Fibroblast of skin of right quadriceps (primary cell): ENCODE measurements at places on chromosomes 12 and 14.

- peak; percentile 53 for DNase-seq
These were observed 42.7 kb upstream of the FLRT2 start for GRCh38 chr14:85487215-85487614.

DNA sequence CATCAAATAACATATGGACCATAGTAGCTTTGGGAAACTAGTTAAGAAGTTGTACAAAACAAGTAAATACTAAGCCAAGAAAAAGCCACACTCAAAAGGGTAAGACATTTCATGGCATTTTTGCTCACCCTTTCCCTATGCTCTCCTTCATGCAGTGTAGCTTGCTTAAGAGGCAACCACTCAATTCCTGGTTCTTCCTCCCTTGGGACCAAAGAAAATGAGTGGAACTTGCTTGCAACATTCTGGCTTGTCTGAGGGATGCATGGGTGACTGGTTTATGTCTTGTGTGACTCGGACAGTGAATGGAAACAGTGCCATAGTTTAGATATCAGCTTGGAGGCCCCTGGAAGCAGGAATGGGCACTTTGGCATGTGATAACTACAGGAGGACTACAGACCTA lies 252.0 kb upstream of the ARID2 start:
- peak; percentile 15 for DNase-seq

GRCh38 chr12:109589691-109590245 lies 16.2 kb downstream of the MVK start:
- DNase-seq, result no peak

DNA sequence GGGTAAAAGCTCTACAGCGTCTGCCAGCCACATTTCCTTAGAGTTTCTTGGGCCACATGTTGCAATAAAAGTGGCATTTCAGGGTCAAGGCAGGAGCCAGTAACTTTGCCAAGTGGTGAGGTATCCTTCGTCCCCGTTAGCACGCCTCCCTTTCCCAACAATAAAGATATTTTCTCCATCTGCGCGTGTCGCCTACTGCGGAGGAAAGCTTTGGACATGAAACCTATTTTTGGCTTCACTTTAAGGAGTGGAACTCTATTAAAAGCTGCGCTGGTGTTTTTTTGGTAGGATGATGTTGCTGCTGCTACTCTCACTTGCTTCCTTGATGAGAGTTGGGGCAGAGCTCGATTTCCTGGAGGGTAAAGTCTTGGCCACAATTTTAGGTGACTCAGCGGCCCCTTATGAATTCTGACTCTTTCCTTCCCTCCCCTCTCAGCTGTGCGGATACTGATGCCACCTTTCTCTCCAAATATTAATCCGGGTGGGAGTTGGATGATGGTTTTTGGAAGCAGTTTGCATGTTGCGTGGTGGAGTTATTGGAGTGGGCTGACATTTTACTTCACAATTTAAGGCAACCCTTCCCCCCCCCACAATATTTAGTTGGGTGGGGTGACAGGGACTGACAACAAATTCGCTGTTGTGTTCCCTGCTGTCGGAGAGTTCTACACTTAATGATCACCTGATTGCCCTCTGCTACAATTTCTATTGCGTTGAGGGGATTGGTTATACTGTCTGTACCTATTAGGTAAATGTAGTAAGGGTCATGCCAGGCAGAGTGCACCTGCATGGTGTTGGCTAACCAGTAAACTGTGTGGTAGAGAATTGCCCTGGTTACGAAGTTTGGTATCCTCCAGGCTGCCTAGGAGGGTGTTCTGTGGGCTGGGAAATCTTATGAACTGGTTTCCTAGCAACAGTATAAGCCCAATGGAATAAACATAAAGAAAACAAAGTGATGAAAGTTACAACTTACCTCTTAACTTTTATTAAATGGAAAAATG lies 1.1 kb downstream of the CCDC91 start:
- peak; percentile 52 for DNase-seq

DNA sequence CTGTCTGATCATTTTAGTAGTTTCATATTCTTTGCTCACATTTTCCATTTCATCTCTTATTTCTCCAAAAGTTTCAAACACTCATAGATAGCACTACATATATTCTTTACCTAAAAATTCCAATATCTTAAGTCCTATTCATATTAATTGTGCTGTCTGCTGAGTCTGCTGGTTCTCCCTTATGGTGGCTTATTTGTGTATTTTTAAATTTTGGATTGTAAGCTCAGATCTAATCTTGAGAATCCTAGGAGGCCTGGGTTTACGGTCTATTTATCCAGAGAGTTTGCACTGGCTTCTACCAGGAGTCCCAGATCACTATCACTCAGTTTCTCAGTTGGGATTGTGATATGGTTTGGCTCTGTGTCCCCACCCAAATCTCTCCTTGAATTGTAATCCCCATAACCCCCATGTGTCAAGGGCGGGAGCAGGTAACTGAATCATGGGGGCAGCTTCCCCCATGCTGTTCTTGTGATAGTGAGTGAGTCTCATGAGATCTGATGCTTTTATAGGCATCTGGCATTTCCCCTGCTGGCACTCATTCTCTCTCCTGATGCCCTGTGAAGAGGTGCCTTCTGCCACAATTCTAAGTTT lies 10.2 kb downstream of the NT5DC3 start:
- DNase-seq, result no peak

- no peak for DNase-seq
These were observed 17.2 kb upstream of the CDK2AP1 start for GRCh38 chr12:123288751-123289346.

DNA sequence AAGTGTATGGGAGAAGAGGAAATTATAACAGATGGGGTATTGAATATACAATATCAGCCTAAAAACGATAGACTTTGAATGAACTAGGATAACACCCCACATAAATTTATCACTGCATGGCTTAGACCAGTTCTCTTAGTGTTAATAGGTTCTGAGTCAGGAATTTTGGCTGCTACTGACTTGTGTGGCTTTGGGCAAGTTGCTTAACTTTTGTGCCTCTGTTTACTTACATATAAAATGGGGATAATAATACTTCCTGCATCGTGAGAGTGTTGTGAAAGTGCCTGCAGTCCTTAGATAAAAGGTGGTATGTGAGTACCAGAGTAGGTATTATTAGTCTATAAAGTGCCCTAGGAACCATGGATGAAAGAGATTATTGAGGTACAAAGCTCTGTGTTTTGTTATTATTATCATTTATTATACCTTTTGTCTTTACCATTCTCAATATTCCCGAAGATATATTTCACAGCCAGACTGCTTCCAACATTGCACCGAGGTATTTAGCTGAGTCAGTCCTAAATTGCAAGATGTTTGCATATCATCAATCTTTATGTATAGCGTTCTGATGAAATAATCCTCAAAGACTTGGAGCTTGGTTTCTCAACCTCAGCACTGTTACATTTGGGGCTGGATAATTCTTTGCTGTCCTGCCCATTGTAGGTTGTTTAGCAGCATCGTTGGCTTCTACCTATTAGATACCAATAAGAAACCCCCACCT lies 2.3 kb upstream of the PAWR start:
- peak; percentile 71 for DNase-seq

GRCh38 chr12:70774055-70774454 lies 136.8 kb upstream of the PTPRB start:
- peak; percentile 77 for DNase-seq

DNA sequence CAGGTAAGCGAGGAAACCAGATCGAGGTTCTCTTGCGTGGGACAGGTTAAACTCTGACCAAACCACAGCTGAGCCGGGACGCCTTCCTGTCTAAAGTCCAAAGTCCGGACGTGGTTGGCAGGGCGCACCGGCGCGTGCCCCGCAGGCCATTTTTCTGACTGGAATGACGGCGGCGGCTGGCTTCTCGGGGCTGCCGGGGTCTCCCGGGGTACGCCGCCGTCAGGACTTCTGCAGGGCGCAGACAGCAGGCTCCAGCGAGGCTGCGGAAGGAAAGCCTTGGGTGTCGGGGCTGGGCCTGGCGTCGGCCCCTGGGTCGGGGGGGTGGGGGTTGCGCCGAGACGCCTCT lies 32.8 kb downstream of the MIA2 start:
- DNase-seq, result no peak

DNA sequence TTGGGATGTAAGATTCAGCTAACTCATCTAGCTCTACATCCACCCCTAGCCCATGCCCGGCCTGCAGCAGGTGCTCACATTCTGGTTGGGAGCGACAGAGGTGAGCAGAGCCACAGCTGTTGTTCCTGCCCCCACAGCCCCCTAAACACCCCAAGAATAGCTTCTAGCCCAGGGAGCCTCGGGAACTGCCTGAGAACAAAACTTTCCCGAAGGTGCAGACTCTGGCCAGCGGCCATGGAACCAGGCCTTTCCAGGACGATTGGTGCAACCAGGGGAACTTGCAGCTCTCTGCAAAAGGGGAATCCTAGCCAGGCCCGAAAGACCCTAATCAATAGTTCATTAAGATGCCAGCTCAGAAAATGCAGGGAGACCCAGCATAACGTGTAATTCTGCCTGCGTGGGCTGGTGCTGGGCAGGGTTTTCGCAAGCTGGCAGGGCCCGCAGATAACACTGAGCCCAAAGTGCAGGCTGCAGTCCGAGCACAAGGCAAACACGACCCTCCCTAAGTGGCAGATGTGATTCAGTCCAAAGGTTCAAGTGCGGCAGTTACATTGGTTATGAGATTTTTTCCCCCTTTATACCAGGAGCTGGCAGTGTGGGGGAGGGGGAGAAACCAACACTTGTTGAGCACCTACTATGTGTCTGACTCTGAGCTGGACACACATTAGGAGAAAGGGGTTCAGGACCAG lies 122.5 kb upstream of the MAP1LC3B2 start:
- DNase-seq, result no peak

GRCh38 chr12:92334552-92334951 lies 188.9 kb upstream of the BTG1 start:
- no peak for DNase-seq

GRCh38 chr12:125159702-125160101 lies 94.5 kb downstream of the AACS start:
- no peak for DNase-seq

DNA sequence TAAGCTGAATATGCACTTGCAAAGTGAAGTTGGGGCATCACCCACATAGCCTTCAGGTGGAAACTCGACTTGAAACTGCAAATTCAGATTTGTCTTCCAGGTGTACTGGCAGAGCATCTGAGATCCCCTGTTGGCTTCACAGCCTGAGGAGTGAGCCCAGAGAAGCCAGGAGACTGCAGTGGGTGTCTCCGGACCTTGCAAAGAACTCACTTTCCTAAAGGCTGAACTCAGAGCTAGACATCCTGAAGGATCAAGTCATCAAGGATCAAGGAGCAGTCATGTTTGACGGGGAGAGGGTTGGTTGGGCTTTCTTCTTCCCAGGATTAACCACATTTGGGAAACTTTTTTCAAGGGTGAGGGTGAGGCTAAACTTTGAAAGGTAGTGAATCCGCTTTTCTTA lies 9.1 kb upstream of the HOXC13 start:
- DNase-seq, result no peak

DNA sequence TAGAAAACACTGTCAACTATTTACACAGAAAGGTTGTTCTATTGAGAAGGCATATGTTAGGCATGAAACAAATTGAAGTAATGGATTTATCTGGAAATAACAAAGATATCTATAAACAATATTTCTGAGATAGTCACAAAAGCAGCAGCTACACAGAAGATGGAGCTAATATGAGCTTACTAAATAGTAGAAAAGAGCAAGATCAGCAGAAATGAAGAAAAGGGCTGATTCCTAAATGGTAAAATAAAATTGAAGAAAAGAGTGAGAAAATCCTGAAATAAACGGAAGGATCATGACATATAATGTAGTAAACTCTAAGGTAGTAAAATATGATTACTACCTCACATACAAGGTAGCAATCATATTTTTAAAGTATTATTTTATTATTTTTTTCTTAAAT lies 1263.9 kb downstream of the FSCB start:
- DNase-seq, result no peak

DNA sequence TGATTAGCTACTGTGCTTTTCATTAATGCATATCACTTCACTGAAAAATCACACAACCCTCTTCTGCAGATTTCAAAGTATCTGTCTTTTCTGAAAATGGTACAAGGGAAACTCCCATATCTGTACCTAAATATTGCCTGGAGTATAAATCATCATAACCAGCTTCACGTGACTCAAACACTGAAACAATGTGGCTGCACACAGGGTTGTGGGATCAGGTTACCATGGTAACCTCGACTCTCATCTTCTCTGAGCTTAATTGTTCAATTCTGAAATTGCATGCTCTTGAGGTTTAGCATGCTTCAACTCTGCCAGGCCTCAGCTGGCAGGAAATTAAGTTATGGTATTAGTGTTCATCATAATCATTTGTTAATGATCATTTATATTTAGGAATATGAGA lies 77.5 kb upstream of the CPSF6 start:
- DNase-seq, result peak; percentile 6

DNA sequence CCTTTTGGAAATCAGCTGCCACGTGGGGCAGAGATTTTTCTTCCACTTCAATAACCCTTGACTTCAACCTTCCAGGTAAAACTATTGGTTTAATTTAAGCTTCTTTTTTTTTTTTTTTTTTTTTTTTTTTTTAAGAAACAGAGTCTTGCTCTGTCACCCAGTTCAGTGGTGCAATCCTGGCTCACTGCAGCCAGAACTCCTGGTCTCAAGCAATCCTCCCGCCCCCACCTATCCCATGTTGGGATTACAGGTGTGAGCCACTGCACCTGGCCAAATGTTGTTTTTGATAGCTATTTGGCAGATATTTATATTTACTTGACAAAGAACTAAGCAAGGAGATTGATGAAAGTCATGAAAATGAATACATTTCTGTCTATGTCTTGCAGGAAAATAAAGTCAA lies 65.1 kb downstream of the SINHCAF start:
- DNase-seq, result no peak

- peak; percentile 56 for DNase-seq
These were observed 186.7 kb downstream of the EFCAB11 start for GRCh38 chr14:89767861-89768268.

DNA sequence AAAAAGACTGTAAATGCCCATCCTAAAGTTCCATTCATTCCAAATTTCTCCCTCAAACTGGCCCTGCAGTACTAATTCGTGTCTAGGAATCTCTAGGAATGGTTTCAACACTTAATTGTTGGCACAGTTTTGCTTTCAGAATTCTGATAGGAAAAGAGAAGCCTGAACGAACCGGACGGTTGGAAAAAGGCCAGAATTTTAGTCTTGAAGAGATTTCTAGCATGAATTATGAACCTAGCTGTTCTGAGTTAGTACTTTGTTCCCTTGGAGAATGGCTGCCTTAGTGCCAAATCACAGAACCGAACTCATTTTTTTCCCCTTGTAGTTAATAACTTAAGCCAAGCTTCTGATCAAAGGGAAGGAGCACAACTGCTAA lies 262.6 kb downstream of the ADAMTS20 start:
- peak; percentile 57 for DNase-seq

GRCh38 chr14:22846811-22847307 lies 10.5 kb downstream of the MMP14 start:
- no peak for DNase-seq

- DNase-seq, result peak; percentile 40
These were observed 235.0 kb downstream of the ATP23 start for GRCh38 chr12:58176296-58176869.
